ENCODE measurements at places on chromosomes 2 and 18.

DNA sequence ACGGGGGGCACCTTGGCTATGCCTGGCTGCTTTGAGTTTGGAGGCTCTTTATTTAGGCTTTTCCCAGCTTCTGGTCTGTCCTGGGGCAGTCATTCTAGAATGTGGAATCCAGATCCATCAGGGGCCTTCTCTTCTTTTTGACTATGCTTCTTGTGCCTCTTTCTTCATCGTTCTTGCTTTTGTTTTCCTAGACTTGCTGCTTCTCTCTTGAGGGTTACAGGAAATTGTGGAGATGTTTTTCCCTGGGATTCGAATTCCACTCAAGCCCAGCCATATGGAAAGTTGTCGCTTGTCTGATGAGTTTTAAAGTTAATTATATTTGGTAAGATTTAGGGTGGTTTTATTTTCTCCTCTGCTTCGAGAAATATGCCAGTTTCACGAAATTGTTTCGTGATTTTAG lies 2.4 kb downstream of the GLI2 start:
- DNase-seq: no peak

- DNase-seq: no peak
Measured at GRCh38 chr2:88139203-88139702, 11.4 kb upstream of the FABP1 start.

GRCh38 chr18:48933578-48934414 lies 17.0 kb downstream of the SMAD7 start:
- no peak for DNase-seq

DNA sequence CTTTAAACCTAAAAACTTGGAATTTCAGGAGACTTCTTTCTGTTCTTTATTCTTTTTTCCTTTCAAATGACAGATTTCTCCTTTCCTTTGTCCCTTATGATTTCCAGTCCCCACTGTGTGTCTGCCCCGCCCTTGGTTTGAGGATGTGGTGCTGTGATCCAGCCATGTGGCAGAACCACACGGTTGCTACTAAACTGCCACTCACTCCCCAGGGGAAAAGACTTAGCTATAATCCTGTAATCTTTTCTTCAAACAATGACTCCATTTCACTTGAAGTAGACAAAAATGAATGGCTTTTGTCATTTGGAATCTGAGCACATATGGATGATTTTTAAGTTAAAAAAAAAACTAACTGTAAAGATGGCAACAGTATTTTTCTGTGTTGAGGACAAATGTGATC lies 76.2 kb upstream of the STAM2 start:
- no peak for DNase-seq

DNA sequence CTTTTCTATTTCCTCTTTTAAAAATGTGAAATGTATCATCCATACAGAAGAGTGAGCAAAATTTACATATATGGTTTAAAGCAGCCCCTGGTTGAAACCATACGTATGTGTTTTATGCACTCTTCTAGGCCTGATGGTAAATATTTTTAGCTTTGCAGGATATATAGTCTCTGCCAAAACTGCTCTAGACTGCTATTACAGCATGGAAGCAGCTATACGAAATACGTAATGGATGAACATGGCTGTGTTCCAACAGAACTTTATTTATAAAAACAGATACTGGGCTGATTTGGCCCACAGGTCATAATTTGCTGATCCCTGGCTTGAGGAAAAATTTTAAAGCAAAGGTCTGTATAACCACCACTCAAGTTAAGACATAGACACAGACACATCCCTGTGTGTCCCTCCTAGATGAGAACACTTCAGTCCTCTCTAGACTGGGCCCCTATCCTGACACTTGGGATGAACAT lies 42.5 kb upstream of the ATP8B1 start:
- DNase-seq: no peak

DNA sequence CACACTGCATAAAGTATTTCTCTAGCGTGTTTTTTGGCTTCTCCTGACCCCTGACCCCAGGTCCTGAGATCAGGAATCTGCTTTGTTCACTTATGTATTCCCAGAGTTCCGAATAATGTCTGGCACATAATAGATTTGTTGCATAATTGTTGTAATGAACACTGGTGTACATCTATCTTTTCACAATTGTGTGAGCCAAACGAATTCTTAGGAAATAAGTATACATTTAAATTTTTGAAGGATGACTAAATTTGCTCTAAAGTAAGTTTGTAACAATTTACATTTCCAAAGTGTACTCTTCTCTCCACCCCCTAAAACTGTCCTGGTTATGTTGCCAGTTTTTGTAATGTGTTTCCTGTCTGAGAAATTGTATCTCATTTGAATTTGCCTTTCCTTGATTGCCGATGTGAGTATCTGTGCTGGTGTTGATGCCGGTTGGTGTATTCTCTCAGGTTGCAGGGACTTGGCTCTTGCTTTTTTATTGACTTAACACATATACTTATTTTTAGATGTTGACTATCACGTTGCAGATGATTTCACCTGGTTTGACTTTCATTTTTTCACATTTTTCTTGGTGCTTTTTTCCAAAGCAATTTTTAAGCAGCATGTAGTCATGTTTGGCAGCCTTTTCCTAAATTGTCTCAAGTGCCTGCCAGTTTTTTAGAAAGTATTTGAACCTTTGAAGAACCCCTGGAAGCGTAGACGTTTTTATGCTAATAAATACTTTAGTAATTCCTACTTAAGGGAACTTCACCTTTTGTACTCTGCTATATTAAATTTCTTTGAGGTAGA lies 16.1 kb upstream of the FARP2 start:
- DNase-seq: no peak

DNA sequence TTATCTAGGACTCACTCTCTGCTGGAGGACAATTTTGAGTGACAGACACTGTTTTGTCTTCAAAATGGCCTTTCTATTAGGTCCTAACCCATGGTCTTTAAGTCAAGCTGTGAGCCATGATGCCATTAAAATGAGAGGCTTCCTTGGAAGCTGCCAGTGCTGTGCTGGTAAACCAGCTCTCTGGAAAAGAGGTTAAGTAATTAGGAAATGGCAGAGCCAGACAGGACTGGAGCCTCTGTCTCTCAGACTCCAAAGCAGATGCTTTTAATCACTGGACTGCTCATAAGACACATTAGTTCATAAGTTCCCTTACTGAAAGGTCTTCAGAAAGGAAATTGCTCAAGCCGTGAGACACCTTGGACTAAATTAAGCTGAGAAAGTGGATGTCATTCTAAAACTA lies 25.8 kb upstream of the LHCGR start:
- DNase-seq: no peak

- DNase-seq: no peak
Measured at GRCh38 chr2:236738896-236739295, 169.3 kb downstream of the ACKR3 start.

DNA sequence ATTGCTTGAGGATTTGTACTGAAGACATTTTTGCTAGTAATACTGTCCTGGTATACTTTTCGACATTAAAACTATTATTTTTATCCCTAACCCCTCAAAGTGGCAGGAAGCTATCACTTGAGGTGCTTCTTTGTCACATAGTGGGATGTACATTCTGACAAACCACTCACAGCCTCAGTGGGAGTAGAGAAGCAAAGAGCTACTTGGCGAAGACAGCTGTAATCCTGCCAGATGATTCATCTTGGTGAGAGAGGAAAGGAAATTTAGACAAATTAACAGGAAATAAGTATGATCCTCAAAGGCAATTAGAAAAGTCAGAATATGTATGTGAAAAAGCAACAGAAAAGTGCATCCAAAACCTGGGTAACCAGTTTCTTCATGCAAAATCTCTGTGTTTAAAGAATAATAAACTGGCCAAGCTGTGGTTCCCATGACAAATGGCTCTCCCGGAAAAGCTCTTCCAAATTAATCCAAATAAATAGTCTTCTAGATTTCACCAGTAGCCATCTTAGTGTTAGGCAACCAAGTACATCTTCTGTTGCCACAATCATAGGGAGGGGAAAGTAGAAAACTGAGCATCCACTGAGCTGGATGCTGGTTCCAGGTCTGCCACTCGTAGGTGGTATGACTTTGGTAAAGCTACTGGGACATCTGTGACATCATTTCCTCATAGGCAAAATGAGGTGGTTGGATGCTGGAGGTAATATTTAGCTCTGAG lies 308.0 kb upstream of the LYPD1 start:
- no peak for DNase-seq

GRCh38 chr2:86050301-86050700 lies 55.4 kb downstream of the POLR1A start:
- DNase-seq: no peak

- DNase-seq: no peak
Measured at GRCh38 chr2:951224-952006, 766 bp downstream of the SNTG2 start.

- DNase-seq: no peak
Measured at GRCh38 chr2:71073475-71073874, 5.0 kb downstream of the NAGK start.

All from NCI-H2081 (cell line).